ENCODE measurements at places on chromosomes 4 and X. TPM values are rescaled to one million over a fixed set of nuclear protein-coding genes. Genes with fewer than 3 reads are reported as not detected.

DNA sequence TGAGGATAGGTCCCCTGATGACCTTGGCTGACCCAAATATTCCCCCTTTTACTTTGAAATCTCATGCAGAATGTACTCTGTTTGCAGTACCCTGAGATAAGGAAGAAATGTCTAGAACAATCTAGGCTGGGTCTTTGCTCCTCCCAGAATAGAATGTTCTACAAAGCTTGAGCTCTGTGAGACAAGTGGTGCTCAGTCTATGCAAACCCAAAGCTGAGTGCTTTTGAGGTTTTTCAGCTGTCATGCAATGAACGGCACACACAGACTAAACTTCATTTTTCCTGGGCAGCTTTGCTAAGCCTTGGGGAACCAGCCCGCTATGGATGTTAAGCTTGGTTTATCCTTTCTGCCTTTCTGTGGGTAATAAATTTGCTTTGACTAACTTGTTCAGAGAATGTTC lies 513.6 kb downstream of the FAT4 start:
- no peak for DNase-seq

Gene TEX13D
- total RNA-seq, result not detected

DNA sequence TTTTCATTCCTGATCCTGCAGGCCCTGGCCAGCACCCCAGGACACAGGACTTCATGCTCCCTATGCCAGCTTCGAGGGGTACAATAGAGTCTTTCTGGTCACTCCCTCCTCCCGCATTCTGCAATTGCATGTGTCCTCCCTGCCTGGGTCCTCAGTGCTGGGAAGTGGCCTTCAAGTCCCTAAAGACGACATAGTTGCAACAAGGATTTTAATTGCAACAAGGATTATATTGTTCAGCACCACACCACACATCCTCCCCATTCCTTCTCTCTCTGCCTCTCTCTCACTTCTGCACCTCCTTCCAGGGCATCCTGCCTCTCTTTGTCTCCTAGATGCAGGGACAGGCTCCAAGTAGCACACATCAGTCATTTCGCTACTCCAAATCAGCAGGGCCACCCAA lies 25.5 kb downstream of the SCD5 start:
- DNase-seq, result no peak

DNA sequence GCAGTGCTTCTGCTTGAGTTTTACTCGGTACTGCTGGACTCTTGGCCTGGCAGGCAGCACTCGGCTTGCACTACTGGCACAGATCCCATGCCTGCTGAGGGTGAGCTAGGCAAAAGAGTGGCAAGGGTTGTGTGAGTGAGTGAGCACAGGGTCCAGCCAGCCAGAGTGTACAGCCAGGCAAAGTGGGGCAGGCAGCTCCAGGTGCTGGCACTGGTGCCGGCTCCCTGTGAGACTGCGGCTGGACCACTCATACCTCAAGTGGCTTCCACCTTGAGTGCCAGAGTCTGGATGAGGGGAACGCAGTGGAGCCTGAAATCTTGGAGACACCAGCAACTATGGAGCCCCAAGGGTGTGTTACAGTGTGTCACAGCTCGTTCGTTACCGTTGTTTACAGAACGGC lies 1451.9 kb upstream of the AGA start:
- DNase-seq, result no peak

DNA sequence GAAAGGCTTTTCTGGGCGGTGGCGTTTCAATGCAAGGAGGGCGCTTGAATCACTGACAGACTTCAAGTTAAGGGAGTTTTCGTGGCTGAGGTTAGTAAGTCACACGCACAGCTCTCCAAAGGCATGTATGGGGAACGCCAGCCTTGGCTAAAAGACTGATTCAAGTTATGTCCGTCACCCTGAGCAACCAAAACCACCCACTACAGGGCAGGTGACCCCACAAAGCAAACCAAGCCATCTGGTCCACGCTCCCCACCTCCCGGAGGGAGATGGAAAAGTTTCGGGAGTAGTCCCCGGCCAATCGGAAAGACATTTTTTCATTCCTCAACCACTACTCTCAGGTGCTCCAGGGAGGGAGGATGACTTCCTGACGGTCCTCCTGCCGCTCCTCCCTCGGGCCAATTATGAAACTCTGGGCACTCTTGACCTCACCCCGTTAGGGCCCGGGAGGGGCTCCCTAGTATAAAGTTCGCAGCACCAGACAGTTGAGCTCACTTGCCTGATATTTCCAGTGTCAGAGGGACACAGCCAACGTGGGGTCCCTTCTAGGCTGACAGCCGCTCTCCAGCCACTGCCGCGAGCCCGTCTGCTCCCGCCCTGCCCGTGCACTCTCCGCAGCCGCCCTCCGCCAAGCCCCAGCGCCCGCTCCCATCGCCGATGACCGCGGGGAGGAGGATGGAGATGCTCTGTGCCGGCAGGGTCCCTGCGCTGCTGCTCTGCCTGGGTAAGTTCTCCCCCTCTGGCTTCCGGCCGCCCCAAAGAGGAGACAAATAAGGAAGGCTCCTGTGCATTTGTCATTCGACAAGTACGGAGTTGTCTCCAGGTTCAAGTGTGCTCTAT lies at the start of gene EREG:
EREG (plus strand) TSS at position 494 of the 840 bp plus-strand sequence; CDS start at position 658, 164 bp downstream.
- peak; percentile 14 for DNase-seq

GRCh38 chr4:98845960-98846359 lies 83.0 kb downstream of the EIF4E start:
- no peak for DNase-seq
